ENCODE measurements at places on chromosomes 12 and 14.

- no peak for DNase-seq
Observed at GRCh38 chr14:65471038-65471878, 58.7 kb downstream of the FUT8 start.

DNA sequence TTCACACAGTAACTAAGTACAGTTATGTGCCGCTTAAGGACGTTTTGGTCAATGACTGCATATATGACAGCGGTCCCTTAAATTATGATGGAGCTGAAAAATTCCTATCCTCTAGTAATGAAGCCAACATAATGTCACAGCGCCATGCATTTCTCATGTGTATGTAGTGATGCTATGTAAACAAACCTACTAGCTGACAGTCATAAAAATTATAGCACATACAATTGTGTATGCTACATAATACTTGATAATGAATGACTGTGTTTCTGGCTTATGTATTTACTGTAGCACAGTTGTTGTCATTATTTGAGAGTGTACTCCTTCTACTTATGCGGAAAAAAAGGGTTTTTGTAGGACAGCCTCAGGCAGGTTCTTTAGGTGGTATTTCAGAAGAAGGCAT lies 99.7 kb downstream of the DACT1 start:
- DNase-seq: no peak

- no peak for DNase-seq
Observed at GRCh38 chr12:2195085-2195484, 142.3 kb downstream of the CACNA1C start.

DNA sequence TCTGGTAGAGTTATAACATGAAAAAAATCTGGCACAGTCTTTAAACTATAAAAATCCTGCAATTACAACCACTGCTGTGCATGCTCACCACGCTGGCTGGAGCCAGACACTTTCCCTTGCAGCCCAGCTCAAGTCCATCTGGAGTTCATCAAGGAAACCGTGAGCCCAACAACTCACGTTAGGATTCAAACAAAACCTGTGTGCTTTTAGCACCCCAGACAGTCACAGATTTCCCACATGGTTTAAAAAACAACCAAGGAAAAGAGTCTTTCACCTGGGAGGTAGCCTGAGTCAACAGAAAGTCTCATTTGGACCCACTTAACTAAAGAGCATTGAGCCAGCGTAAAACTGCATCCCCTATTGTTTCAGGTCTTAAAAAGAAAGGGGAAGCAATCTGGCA lies 4.7 kb downstream of the LRIG3 start:
- no peak for DNase-seq

All from stimulated activated CD4-positive, alpha-beta T cell treated with anti-CD3 and anti-CD28 coated beads, TNF-alpha, amount 100 ng/mL, for 24 hours (primary cell).